Activated effector memory CD4-positive, alpha-beta T cell treated with Interleukin-2 at 50 U/mL for 16 hours (primary cell): ENCODE measurements at places on chromosomes 7 and 10.

- no peak for DNase-seq
Measured at GRCh38 chr7:109951565-109951928, 1139.4 kb upstream of the LRRN3 start.

DNA sequence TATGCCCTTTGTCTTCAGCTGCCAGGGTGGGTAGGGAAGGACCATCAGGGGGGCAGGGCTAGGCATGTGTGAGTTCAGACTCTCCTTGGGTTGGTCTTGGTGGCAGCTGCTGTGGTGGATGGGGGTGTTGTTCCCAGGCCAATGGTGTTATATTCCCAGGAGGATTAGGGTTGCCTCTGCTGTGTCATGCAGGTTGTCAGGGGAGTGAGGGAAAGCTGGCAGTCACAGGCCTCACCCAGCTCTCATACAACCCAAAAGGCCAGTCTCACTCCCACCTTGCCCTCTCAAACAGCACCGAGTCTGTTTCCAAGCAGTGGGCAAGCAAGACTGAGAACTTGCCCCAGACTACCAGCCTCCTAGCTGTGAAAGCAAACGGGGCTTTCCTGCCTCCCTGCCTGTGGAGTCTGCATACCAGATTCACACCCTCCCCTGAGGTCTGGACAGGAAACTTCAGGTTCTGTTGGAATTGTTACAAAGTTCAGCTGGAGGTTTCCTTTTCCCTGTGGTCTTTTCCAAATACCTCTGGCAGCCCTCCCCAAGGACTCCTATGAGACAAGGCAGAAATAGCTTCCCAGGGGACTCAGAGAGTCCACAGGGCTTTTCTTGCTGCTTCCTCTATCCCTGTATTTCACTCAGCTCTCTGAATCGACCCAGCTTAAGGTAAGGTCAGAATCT lies 1.4 kb downstream of the HYAL4 start:
- DNase-seq: no peak

DNA sequence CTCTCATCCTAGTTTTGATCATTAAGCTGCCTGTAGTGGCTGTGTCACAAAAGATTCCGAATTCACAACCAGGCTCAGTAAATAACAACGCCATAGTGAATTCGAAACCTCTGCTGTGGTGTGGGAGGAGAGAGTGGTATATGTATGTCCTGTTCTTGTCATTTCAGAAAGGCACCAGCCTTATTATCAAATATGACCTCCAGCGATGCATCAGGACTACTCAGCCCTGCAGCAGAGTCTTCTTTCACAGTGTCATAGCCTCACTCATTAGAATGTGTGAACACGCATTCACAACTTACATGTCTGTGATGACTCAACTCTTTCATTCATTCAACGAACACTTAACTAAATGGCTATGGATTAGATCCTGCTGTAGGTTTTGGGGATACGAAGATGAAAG lies 15.3 kb downstream of the AOC1 start:
- DNase-seq: no peak

DNA sequence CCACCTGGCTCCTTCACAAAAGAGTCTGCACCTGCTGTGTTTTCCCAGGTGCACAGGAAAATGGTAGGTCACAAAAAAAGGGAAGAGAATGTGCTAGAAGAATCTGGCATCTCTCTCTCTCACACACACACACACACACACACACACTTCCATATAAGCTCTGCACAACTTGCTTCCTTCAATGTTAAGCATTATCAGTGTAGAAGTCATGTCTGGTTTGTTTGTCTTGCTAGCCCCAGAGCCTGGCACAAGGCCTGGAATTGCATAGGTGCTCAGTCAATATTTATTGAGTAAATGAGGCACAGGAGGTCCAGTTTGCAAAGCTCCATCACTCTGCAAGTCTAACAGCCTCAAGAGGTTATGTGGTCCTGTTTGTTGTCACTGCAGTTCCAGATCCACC lies 867.3 kb upstream of the AUTS2 start:
- no peak for DNase-seq

- DNase-seq: no peak
Measured at GRCh38 chr10:101290881-101291280, 61.6 kb upstream of the LBX1 start.

DNA sequence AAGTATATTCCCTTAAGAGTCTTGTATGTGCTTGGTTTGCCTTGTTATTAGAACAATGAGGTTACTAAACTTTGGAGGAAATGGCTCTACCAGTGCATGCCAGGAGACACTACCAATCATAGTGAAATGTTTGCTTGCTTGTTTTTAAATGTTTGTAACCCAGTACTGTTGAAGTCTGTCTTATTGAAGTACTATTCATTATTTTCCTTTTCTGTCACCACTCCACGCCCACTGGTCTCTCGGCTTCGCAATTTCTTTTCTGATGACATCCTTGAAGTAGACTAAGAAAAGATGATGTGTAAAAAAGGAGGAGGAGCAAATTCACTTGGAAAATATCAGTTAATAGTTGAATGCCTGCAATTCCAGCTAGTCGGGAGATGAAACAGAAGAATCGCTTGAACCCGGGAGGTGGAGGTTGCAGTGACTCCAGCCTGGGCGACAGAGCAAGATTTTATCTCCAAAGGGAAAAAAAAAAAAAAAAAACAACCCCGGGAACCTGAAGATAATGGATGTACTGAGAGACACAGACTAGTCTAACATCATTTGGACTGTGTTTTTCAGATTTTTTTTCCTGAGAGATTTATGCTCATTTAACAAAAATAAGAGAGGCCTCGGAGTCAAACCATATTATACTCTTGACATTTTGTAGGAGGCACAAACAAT lies 959.4 kb downstream of the PCDH15 start:
- DNase-seq: no peak

GRCh38 chr7:2787251-2787951 lies 56.7 kb downstream of the GNA12 start:
- DNase-seq: no peak

DNA sequence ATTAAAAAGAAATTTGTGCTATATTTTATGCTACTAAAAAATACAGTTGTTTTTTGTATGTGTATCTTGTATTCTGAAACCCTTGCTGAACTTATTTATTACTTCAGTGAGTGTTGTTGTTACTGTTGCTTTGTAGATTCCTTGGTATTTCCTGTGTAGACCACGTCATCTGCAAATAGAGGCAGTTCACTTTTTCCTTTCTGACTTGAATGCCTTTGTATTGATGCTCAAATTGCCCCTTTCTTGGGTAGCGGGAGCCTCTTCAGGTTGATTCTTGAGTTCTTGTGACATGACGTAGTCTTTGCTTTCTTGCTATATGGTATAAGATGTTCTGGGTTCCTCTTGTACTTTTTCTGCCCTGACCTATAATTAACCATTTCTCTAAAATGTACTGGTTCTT lies 504.1 kb downstream of the SDK1 start:
- no peak for DNase-seq
